Midbrain (tissue), 1 donor: ENCODE measurements at places on chromosomes 16 and 17.

GRCh38 chr16:78640886-78641285 is 541.4 kb downstream of the WWOX start:
- DNase-seq, result no peak

GRCh38 chr16:81429045-81429521 is 15.5 kb upstream of the CMIP start:
- peak; percentile 24 for DNase-seq

DNA sequence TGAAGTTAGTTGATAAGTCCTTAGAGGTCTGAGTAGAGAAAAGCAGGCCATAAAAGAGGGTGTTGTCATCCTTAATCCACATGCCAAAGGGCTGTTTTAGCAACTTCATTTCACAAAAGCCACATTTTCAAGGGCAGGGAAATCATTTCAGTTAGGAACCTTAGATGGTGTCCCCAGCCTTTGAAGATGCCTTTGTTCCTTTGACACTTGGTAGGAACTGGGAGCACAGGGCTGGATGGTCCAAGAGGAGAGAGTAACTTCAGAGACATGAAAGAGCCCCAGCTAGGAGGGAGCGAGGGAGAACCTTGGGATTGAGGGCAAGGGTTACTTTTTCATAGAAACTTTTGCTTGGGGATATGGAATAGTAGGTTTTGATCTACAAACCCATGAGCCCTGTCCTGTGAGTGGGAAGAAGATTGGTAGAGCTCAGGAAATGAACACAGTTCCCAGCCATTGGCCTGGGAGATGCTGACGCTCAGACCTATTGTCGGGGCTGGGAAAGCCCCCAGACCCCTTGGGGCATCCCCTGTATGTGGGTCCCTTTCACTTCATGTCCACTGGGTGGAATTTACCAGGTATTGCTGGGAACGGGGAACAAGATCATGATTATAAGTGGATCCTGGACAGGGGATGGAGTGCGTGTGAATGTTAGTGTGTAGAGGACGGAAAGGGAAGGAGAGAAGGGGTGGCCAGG is 18.9 kb downstream of the MSI2 start:
- DNase-seq, result no peak

GRCh38 chr16:86495756-86496261 is 14.5 kb upstream of the FOXF1 start:
- no peak for DNase-seq
